ENCODE measurements at places on chromosomes 16 and 17.

- no peak for DNase-seq
Observed at GRCh38 chr16:75208242-75208825, 1.4 kb upstream of the CTRB2 start.

DNA sequence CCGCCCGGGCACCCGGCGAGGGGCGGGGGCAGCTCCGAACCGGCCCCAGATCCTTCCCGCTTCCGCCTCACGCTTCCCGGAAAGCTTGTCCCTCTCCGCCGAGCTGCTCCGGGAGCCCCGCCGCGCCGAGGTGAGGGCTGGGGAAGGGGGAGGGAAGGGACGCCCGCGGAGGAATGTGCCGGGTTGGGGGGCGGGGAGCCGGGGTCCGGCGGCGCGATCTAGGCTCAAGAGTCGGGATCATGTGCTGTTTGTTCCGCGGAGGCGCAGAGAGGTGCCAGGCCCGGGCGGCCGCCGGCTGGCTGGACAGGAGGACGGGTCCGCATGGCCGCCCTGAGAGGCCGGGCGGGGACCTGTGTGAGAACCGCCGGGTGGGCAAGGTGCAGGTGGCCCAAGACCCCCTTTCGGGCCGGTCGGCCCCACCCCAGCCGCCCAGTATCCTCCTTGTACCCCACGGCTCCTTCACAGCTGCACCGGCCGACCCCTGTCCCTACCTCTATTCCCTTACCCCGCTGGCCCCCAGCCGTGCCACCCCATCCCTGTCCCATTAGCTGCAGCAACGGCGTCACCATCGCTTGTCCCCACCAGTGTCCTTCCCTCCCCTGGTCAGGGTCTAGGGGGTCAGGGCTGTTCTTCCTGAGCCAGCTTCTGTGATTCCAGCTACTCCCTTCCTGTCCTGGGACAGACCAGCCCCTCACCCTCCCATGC, 429 bp downstream of the KIF1C start:
- DNase-seq: peak; percentile 92

GRCh38 chr16:81097230-81097629, 1.0 kb upstream of the GCSH start:
- DNase-seq: no peak

DNA sequence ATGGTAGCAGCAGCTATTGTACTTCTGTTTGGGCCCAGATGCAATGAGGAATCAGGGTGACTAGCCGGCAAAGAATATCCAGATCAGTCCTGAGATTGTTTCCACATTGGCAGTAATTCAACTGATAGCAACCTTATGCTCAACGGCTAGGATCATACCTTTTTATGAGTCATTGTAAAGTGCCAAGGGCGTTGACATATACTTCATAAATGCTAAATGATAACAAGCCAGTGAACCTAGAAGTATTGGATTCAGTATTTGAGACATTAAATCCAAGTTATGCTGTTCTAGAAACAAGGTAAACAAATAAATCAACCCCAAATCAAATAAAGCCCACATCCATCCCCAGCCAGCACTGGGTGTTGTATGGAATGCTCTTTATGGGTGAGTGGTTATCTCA, 207.1 kb upstream of the ZFHX3 start:
- DNase-seq: no peak
